ENCODE measurements at places on chromosomes 7 and 10. TPM values are rescaled to one million over a fixed set of nuclear protein-coding genes. Genes with fewer than 3 reads are reported as not detected.

DNA sequence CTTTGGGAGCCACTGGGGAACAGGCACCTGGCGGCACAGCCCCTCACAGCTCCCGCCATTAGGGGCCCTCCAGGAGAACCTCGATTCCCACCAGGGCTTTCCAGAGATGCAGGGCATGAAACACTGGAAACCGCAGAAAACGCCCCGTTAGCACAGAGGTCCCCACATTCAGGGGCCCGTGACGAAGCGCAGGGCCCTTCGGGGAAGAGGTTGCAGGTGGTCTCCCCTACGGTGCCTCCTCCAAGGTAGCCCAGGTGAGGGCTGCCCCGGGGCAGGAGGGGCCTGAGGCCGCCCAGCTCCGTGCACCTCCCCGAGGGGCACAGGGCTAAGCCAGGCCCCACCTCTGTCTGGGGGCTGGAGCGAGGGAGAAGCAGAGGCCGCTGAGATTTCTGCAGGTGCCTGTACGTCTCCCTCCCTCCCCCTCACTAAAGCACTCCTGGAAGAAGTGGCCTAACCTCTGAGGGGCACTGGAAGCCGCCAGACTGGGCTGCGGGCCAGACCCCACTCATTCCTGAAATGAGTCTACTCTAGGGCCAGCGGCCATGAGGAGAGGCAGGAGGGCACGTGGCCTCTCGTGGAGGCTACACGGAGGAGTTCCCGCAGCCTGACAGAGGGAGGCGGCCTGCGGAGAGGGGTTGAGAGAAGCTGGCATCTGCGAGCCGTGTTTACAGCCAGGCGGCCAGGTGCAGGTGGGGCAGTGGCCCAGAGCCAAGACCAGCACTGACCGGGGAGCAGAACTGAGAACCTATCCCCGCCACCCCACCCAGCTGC is 6.9 kb downstream of the PDGFA start:
- DNase-seq = no peak

ZNF438 gene
- 15.0 TPM for total RNA-seq

CTTNBP2 gene
- 3.1 TPM for total RNA-seq

DNA sequence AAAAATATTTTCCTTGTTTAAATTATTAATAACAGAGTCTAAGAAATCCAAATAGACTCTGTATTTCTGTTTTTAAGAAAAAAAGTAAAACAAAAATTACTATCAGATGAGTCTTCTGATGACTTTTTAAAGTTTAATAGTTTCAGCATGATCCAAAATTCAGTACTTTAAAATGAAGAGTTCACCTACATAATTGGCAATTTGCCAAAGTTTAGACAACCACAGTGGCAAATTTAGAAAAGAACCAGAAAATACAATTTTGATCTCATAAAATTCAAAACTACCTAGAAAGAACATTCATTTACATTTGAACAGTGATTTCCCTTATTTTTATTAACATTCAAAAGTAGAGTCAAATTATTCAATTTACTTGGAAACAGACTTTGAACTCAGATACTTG is 56.1 kb downstream of the AGMO start:
- DNase-seq = no peak

TECTB gene
- 0.05 TPM for total RNA-seq

THSD7A gene
- not detected for total RNA-seq

DNA sequence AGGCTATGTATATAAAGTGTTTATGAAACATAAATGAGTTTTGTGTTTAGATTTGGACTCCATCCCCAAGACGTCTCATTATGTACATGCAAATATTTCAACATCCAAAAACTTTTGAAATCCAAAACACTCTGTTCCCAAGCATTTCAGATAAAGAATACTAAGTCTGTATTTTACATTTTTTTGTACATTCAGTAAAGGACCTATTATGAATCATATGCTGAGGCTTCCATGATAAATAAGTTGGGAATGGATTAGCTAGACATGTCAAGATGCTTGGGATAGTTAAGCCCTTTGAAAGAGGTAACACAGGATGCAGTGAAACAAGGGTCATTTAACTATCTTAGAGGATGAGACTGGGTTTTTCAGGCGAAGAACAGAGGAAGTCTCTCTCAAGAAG is 262.9 kb downstream of the SNX13 start:
- DNase-seq = no peak

NAT16 gene
- not detected for total RNA-seq

- no peak for DNase-seq
These were observed 247.7 kb downstream of the AHR start for GRCh38 chr7:17546189-17546588.

DNA sequence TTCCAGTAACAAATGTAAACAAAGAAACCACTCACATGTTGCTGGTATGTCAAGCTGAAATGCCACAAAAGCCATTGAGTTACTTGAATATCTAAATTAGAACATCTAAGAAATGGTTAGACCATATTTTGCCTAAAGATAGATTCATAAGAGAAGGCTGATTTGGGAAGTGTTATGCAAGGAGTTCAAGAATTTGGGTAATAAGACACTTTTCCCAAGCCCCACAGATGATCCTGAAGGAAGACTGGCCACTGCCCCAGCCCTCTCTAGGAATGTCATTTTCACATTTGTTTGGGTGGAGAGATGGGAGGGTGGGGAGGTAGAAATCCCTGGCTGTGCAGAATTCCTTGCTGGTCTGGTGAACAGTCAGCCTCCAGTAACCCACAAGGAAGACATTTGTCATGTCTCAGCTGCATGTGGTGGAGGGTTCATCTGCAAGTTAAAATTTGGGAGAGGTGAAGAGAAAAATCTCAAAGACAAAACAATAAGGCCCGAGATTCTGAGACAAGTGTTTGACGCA is 427.2 kb upstream of the KLF6 start:
- DNase-seq = peak; percentile 89

- DNase-seq = no peak
These were observed 1.8 kb downstream of the UBE3C start for GRCh38 chr7:157140511-157140905.

GRCh38 chr10:73865459-73866442 is 8.6 kb downstream of the CAMK2G start:
- DNase-seq = no peak

- no peak for DNase-seq
These were observed 24.2 kb upstream of the CHST3 start for GRCh38 chr10:71939861-71940474.

SEMA3D gene
- total RNA-seq = 0.36 TPM

GRCh38 chr10:24197263-24197662 is 11.7 kb upstream of the KIAA1217 start:
- no peak for DNase-seq
